ENCODE measurements at places on chromosomes 7 and 10.
A peak's percentile ranks its signal among the peaks of the same experiment; 100 is the strongest.

GRCh38 chr10:78785066-78785465, 283.7 kb upstream of the ZMIZ1 start:
- no peak for DNase-seq

GRCh38 chr7:55449992-55450535, 84.9 kb downstream of the LANCL2 start:
- no peak for DNase-seq

- DNase-seq = no peak
Observed at GRCh38 chr7:98242934-98243333, 9.1 kb downstream of the TECPR1 start.

- DNase-seq = no peak
Observed at GRCh38 chr7:92155108-92155739, 20.9 kb upstream of the CYP51A1 start.

DNA sequence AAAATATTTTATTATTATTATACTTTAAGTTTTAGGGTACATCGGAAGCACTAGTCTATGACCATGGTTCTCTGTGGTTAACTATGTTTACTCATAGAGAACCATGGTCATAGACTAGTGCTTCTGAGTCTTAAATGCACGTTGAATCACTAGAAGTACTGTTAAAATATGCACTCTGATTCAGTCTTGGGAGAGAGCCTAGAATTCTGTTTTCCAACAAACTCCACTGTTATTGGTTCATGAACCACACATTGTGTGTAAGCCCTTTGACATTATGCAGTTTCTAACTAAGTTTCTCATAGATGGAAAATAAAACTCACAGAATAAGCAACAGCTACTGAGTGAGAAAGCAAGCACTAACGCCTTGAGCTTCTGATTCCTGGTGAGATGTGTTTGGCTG, 1120.6 kb downstream of the SORCS1 start:
- peak; percentile 22 for DNase-seq

DNA sequence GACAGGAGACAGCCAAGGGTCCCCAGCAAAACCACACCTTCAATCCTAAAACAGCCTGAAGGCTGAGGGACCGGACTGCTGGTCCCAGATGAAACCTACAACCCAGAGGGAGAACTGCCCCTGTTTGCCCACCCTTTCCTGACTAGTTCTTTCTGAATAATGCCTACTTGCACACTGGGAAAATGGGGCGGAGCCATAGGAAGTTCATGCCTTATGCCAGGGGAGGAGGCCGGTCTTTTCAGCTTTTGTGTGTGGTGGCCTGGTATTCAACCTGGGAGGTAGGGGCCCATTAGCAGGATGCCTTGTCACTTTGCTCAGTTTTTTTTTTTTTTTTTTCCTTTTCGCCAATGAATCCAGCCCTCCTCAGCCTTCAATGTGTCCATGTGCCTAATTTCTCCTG, 20.7 kb downstream of the TOMM7 start:
- DNase-seq = no peak

DNA sequence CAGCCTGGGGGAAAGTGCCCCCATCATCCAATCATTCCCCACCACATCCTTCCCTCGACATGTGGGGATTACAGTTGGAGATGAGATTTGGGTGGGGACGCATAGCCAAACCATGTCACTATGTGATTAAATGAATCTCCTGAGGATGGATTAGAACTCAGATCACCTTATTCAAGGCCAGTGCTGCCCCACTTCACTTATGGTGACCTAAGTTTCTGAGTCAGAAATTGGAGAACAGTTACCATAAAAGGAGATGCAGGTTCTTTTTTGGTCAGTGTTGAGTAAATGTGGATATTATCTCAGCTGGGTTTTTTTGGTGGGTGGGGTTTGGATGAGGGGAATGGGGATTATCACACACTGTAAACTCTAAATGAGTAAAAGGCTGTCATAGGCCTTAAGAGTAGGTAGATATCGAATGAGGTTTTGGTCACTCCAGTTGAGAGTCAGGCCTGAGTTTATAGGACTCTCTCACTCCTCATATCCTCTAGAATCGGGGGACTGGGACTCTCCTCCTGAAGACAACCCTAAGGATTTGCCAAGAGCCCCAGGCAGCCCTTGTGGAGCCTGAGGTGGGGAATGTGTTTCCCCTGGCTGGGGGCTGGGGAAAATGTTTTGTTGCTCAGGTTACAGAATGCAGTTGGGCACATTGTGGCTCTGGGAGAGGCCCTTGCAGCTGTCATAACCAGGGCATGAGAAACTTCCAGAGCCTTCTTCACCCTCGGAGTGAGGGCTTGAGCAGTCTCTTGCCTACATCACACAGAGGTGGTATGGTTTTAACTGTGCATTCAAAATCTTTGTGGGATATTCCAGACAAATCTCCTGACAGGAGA, 213.0 kb downstream of the BAMBI start:
- DNase-seq = no peak

- peak; percentile 23 for DNase-seq
Observed at GRCh38 chr10:72162978-72163377, 52.8 kb upstream of the ANAPC16 start.

GRCh38 chr7:24463474-24463873, 109.8 kb upstream of the PALS2 start:
- no peak for DNase-seq

DNA sequence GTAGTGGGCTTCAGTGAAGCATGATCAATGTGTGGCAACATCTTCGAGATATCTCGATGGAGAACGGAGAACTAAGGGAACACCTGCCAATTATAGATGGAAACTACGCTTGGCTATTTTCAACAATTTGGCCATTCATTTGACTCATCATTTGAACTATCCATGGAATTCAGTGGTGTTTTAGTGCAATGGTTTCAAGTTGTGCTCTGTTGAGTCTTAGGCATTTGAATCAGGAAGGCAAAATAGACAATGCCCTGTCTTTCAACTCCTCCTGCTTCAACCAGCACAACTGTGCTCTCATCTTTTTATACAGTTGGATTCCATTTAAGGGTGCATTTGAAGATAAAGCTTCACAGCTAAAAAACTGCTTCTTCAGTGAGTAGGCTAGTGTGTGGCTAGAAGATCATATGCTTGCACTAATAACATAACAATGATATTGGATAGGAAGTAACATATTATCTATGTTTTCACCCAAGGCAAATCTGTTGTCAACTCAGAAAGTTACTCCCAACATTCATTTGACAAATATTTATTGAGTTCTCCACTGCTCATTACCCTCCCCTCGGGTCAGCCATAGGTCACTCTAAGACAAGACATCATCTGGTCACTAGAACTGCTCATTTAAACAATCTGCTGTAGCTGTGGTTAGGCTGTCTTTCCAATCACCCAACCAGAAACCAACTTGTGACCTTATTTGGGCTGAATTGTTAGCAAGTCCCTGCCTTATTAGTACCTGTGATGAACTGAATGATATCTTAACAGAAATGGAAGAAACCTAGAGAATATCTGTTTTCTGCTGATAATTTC, 314.1 kb upstream of the SP4 start:
- no peak for DNase-seq

DNA sequence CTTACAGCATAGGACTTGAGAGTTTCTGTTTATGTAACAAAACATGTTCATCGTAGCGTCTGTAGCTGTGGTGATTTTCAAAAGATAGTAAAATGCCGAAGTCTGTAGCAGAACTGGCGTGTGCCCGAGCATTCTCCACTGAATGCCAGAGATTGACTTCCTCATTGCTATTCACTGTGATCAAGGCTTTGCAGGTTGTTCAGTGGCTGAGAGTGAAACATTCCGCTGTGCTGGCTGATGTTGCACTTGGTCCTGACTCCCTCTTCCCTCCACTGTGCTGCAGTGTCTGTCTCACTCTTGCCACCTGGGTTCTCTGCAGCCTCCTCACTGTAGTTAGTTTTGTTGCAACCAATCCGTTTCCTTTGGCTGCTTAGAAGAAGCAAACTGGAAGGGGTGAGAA, 37.6 kb downstream of the FHIP2A start:
- DNase-seq = no peak

DNA sequence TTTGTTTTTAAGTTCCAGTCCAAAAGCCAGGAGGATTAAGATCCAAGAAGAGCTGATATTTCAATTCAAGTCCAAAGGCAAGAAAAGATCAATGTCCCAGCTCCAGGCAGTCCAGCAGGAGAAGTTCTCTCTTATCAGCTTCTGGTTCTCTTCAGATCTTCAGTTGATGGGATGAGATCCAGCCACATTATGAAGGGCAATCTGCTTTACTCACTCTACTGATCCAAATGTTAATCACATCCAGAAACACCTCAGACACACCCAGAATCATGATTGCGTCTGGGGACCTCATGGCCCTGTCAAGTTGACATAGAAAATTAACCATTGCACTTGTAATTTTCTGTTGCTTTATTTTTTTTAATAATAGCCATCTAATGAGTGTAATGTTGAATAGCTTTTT, 178.4 kb downstream of the HERPUD2 start:
- DNase-seq = no peak

DNA sequence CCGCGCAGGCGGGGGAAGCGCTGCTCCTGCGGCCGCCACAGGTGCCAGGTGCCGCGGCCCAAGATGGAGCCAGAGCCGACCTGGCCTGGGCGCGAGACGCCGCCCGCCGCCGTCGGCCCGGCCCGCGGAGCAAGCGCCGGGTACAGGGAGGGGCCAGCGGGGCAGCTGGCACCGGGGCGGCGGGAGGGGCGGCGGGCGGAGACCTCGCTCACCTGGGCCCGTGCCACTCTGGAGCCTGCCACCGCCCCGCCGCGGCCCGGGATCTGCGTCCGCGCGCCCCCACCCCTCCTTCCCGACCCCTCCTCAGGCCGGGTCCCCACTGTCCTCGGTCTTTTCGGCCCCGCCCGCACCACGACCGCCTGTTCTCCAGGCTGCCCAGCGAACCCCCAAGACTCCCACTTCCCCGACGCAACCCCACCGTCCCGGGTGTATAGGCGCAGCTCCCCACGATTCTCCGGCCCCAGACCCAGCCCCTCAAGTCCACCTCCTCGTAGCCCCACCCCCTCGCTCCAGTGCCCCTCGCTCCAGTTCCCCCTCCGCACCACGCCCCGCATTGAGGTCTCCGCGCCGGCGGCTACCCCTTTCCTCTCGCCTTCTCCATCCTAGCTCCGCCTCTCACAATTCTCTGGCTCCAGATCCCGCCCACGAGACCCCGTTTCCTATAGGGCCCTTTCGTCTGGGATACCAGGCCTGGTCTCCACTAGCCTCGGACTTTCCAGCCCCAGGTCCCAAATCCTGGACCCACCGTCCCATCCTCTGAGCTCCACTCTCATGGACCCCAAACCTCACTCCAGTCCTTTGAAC, at the start of gene GPRIN2:
GPRIN2 (minus strand) TSS at position 144 of the 804 bp plus-strand sequence. CDS start 5,922 bp downstream, outside the sequence.
- DNase-seq = no peak

GRCh38 chr7:156176039-156176438, 363.8 kb upstream of the SHH start:
- DNase-seq = no peak

- no peak for DNase-seq
Observed at GRCh38 chr10:1576467-1577372, 160.6 kb downstream of the ADARB2 start.

GRCh38 chr10:124536496-124537050, 75.0 kb downstream of the LHPP start:
- no peak for DNase-seq

DNA sequence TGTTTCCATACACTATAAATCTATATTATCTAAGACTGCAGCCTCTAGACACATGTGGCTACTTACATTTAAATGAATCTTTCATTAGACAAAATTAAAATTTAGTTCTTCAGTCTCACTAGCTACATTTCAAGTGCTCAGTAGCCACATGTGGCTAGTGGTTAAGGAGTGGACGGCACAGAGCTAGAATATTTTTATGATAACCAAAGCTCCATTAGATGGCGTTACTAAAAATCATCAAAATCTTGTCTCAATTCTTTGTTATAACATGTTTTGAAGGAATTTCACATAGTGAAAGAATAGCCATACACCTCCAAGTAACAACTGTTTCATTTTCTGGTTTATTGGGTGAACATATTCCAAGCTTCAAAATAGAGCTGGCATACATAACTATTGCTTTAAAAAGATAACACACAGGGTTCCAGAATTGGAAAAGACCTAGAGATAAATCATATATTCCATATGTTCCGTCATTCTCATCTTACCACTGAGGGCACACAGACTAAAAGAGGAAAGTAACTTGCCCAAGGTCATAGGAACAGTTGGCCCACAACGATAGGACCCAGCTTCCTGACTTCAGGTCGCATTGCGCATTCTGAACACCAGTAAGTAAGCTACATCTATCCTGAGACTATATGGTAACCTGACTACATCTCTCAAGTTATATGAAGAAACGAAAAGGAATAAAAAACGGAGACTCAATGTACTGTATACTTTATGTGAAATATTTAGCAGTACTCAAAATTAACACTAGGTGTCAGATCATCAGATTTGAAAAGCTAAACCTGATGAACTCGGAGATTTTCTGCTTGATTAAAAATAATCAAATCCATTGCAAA, 66.6 kb downstream of the CAV1 start:
- no peak for DNase-seq
